D721Med (cell line): ENCODE measurements at places on chromosomes 2 and 18.

- no peak for DNase-seq
Measured at GRCh38 chr18:56157541-56157940, 480.9 kb downstream of the TXNL1 start.

DNA sequence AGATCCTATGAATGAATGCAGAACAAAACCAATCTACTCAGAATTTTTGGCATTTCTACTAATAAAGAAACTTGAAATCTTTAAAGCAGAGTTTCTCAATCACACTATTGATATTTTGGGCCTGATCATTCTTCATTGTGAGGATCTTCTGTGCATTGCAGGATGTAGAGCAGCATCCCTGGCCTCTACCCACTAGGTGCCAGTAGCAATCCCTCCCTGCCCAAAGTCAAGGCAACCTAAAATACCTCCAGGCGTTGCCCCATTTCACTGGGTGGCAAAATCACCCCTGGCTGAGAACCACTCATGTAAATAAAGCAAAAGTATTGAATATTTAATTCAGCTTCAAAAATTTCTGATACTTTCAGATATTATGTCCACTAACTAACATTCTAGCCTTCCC, 213.0 kb downstream of the SP3 start:
- DNase-seq, result no peak

GRCh38 chr18:51110073-51110797, 80.2 kb downstream of the SMAD4 start:
- peak; percentile 91 for DNase-seq

GRCh38 chr2:167294776-167295140, 406.5 kb downstream of the XIRP2 start:
- no peak for DNase-seq

DNA sequence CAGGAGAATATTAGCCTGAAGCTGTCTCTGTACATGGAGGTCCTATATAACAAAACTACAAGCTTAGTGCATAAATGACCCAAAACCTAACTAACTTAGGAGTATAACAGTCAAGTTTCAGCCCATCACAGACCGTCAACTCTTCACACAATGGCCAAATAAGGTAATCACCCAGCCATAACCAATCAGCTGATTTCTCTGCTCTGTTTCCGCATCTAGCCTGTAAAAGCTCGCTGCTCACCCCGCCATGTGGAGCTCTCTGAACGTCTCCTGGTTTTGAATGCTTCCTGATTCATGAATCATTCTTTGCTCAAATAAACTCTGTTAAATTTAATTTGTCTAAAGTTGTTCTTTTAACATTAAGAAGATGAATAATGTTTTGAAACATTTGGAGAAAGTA, 593.6 kb downstream of the TMX3 start:
- DNase-seq, result no peak

GRCh38 chr2:203935568-203935967, 995 bp upstream of the ICOS start:
- DNase-seq, result no peak

DNA sequence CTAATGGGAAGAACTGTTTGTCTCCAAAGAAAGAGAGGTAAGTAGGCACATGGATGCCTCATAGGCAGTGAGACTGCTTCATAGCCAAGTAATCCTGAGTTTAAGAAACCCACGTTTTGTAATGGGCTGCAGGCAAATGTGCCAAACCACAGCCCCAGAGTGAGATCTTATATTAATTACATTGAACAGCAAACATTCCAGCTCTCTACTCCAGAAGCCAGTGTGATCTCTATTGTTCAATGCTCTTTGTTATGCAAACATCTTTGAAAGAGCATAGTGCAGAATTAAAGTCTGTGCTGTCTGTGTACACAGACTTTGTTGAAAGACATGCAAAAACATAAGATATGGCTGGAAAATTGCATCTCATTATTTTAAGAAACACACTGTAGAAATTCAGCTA, 720.8 kb upstream of the REG3G start:
- no peak for DNase-seq

DNA sequence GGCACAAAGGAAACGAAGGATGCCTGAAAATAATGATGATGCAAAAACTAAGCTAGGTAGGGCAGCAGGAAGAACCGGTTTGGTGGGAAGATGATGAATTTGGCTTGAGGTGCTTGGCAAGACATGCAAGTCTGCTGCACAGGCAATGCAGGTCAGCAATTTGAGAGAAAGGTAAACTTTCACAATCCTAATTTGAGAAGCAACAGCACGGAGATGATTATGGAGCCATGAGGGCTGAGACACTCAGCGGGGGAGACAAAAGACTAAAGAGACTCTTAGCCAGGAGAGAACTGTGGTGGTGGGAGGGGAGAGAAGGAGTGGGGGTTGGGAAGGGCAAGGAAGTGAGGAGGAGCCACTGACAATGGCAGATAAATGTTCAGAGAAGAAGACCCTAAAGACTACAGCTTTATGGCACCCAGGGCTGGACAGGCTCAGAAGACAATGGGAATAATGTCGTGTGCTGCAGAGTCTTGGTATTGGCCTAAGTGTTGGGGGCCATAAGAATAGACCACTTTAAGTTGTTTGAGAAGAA, 19.4 kb upstream of the RNF149 start:
- DNase-seq, result no peak

DNA sequence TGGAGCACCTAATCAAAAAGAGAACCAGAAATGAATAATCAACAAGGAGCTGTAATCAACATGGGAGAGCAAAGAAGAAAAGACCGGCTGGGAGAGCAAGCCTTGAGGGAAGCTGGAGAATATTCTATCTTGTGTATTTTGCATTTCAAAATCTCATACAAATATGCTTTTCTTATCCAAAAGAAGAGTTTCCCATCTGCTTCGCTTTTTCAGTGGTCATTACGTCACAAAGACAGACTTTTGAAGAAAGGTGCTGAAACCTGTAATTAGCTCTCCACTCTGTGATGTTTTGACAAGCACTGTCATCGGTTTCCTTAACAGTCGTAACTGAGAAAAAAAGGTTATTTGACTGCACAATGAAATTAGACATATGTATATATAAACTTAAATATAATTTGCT, 139.1 kb upstream of the TACR1 start:
- DNase-seq, result no peak

DNA sequence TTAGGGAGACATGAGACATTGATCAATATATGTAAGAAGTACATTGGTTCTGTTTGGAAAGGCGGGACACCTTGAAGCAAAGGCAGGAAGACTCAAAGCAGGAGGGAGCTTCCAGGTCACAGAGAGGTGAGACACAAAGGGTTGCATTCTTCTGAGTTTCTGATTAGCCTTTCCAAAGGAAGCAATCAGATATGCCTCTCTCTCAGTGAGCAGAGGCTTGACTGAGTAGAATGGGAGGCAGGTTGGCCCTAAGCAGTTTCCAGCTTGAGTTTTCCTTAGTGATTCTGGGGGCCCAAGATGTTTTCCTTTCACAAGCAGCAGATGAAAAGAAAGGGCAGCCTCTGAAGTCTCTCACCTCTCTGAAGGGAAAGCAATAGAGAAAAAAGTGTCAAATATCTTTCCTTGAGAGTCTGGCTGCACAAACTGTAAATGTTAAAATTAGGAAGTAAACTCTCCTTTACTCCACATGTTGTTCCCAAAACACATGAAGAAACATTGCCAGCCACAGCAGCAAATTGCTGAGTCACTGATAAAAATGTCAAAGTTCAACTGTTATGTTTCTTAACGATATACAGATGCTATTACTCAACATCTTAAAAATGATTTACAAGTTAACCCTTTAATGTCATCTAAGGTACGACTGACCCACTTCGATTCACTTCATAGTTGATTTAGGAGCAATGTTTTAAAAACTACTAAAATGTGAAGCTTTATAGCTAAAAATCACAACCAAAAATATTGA, 40.3 kb downstream of the CYB5A start:
- DNase-seq, result no peak

GRCh38 chr2:18396329-18397010, 164.0 kb downstream of the RDH14 start:
- no peak for DNase-seq

DNA sequence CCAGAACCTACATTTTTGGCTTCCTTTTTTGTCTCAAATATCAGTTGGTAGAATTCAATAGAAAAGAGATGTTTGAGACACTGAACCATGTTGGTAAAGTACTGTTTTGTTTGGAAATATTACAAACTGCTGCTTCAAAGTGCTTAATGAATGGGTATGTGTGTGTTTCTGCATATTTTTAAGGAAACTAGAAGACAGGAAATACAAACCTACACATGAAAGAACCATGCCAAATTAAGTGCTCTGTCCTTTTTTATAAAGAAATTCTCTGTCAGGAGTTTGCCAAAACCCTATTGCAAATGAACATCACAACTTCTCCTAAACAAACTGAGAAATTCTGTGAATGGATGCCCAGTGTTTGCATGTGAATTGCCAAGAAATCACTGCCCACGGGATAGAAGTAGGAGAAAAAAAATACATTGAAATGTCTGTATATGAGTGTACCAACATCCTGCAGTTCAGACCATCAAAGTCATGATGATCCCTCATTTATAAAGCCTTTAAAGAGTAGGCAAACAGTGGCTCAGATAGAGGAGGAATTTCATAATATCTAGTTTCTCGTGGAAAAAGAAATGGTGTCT, 69.6 kb upstream of the RND3 start:
- DNase-seq, result no peak

DNA sequence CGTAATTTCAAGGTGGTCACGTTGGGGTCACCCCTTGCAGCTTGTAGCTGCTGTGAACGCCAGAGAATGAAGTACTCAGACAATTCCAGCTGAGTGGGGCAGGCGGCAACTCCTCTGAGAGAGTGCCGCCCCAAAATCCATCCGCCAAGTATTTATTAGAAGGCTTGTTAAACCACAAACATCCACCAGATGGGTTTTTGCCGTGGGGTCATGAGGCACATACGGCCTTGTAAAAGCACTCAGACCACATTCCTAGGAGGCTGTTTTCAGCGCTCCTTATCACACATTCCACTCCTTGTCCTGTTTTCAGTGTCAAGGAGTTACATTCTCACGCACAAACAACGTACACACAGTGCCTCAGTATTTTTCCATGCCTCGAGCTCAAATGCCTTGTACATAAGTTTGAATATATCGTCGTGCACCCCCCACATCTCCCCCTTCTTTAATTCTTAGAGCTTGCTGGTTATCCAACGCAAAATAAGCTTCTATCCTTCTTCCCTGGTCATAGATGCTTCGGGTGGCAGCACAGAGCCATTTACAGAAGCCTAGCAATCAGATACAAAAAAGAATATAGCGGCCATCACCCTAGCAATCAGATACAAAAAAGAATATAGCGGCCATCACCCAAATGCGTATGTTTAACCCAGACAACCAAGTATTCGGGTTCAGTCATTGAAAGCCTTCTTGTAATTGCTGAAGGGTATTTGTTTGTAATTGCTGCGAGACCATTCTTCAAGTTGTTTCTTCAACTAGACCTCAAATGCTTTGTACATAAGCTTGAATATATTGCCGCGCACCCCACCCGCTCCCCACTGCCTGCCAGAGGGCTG, 7.3 kb downstream of the ALPP start:
- no peak for DNase-seq

GRCh38 chr2:35462226-35462998, 893.2 kb upstream of the CRIM1 start:
- no peak for DNase-seq

- DNase-seq, result no peak
Measured at GRCh38 chr2:177190941-177191340, 21.7 kb upstream of the HNRNPA3 start.

GRCh38 chr2:118309946-118310680, 221.8 kb downstream of the INSIG2 start:
- peak; percentile 45 for DNase-seq

GRCh38 chr18:38010037-38010436, 444.4 kb upstream of the CELF4 start:
- DNase-seq, result no peak

GRCh38 chr2:212732860-212733259, 194.3 kb upstream of the ERBB4 start:
- DNase-seq, result no peak

DNA sequence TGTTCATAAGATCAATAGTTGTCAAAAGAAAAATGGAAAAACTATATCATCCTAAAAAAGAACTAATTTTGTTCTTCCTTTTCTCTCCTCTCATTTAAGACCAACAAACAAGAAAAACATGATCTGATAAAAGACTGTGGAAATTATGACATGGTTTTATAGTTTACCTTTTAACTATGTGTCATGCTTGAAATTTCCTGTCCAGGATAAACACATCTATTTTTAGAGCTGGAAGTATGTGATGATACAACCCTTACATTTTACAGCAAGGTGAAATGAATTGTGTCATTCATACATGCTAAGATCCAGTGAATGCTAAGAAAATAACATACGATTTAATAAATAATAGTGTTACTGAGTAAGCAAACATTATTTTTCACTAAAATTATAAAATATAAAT, 89.9 kb downstream of the GULP1 start:
- no peak for DNase-seq

DNA sequence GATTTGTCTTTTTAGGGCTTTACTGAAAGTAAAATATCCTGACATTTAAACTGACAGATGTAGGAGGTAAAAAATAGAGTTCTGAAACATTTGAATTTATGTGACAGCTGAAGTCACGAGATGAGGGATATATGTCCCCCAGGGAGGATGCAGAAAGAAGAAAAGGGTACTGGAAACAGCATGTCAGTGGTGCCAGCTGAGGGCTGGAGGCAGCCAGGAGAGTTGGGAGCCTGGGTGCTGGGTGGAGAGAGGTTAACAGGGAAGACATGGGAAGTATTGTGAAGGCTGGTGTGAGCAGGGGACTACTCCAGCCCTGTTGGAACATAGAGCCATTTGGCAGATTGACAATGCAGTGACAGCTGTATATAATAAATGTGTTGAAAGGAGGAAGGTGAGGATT, 11.8 kb upstream of the MOCOS start:
- no peak for DNase-seq

GRCh38 chr2:42933824-42934254, 141.5 kb upstream of the HAAO start:
- no peak for DNase-seq

- no peak for DNase-seq
Measured at GRCh38 chr2:120622159-120622869, 113.4 kb upstream of the GLI2 start.

- no peak for DNase-seq
Measured at GRCh38 chr18:55337908-55338521, 250.0 kb downstream of the TCF4 start.

- no peak for DNase-seq
Measured at GRCh38 chr2:53911434-53912189, 51.8 kb upstream of the GPR75 start.

DNA sequence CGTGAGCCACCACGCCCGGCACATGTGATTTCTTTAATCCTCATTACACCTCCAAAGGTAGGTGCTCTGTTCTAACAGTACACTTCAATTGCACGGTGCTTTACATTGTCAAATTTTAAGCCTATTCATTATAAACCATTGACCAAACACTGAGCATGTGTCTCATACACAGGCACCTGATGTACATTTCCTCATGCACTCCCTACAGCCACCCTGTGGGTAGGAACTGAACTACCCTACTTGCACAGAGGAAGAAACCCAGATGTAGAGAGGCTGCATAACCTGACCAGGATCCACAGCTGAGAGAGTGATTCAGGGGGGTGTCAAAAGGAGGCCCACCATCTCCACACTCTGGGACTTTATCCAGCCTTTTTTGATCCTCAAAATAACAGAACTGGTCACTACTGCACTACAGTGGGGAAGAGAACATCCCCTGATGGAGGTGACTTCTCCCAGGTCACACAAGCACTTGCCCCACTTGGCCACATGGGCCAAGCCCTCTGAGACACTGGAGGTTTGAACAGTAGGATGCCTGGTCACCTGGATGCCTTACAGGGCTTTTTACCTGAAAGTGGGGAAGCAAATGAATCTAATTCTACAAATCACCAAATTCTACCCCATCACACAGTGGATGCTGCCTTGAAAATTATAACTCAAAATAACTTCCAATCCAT, 6.9 kb upstream of the DPYSL5 start:
- DNase-seq, result no peak

GRCh38 chr18:45978084-45978483, 11.0 kb upstream of the EPG5 start:
- no peak for DNase-seq
